ENCODE measurements at places on chromosomes 4 and X. TPM values are rescaled to one million over a fixed set of nuclear protein-coding genes. Genes with fewer than 3 reads are reported as not detected.

The NKX3-2 gene
- not detected for total RNA-seq

The ARX gene
- total RNA-seq = not detected

The CCSER1 gene
- not detected for total RNA-seq

GRCh38 chr4:6196871-6197270 is 3.5 kb downstream of the JAKMIP1 start:
- DNase-seq = no peak

DNA sequence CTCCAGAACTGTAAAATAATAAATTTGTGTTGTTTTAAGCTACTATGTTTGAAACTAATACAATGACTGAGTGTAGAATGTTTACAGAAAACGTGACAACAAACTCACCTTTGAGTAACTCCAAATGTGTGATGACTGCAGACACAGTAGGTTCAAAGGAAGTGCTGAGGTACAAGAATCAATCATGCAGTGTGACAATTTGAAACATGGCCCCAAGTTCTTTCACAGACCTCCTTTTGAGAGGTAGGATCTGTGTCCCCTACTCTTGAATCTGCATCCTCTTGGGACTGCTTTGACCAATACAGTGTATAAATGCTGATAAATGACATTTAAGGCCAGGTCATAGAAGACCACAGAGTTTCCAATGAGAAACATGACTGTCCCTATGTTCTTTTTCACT is 667.7 kb upstream of the DIPK2B start:
- no peak for DNase-seq

DNA sequence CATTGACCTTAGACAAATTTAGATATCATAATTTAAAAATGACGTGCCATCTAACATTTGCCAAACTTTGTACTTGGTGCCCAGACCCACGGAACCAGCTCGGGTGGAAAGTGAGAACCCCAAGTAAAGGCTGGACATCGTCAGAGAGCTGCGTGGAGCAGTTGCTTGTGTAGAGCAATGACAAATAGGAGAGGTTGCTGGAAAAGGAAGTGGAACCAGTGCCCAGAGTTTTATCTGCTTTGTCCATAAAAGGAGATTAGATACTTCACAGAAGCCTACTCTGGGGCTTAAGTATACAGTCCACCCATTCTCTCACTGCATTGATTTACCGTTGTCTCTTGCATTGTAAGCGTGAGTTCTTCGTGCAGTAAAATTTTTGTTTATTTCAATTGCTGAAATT is 5.4 kb upstream of the TBC1D1 start:
- DNase-seq = no peak
